LoVo (cell line): ENCODE measurements at places on chromosomes 6 and 20.

- no peak for DNase-seq
These were observed 3.1 kb downstream of the CD93 start for GRCh38 chr20:23082846-23083552.

GRCh38 chr6:5634525-5634924, 372.2 kb downstream of the NRN1 start:
- DNase-seq: no peak

- no peak for DNase-seq
These were observed 21.2 kb downstream of the RSPH3 start for GRCh38 chr6:158978757-158979156.

DNA sequence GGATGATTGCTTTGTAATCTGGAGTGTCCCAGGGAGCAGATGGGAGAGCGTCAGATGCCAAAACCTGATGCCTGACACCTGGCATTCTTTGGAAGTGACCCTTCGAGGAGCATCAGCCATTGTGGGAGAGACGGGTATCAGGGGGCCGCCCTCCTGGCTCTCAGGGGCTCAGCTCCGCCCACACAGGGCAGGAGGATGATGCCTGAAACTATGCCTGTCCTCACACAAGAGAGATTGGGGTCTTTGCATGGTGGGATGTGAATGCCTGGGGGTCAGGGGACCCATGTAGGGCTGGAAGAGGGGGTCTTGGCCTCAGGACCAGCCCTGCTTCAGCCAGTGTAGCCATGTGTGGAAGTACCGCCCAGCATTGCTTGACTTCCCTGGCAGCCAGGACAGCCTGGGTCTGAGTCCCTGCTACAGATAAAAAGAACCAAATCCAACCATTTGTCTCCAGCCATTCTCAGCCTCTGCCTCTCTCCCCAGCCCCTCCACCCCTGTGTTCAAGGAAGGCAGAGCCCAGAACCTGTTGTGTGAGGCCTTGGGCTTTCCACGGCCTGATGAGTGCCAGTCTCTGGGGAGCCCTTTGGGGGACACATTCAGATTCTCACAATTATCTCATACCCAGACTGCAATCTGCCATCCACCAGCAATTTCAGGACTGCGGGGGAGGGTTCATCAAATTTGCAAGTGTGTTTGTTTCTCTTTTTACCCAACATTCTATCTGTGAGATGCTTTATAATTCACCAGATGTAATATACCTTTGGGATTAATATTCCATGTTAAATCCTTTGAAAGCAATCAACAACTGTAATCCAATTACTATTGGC, 371.2 kb downstream of the PREX1 start:
- DNase-seq: no peak

GRCh38 chr20:10415013-10415650, 18.9 kb downstream of the MKKS start:
- peak; percentile 19 for DNase-seq

- no peak for DNase-seq
These were observed 6.4 kb upstream of the DSE start for GRCh38 chr6:116364321-116364720.

GRCh38 chr6:71419217-71420094, 130.8 kb downstream of the OGFRL1 start:
- DNase-seq: no peak

- no peak for DNase-seq
These were observed 46.8 kb downstream of the RANBP9 start for GRCh38 chr6:13664703-13665352.

DNA sequence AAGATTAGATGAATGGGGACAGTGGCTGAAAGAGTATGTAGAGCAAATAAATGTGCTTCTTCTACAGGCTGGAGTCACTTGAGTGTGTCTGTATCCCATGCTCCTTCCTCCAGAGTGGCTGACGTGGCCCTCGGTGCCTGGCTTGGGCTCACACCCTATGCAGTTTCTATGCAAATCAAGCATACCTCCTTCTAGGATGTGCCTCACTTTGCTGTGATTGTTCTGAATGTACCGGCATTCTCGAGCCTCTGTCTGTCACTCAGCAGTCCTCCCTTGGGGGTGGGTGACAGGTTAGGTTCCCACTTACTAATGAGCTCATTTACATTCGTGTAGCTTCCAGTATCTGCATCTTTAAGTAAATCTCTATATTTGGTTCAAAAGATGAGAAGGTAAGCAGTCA, 55.1 kb upstream of the HDDC2 start:
- DNase-seq: no peak

DNA sequence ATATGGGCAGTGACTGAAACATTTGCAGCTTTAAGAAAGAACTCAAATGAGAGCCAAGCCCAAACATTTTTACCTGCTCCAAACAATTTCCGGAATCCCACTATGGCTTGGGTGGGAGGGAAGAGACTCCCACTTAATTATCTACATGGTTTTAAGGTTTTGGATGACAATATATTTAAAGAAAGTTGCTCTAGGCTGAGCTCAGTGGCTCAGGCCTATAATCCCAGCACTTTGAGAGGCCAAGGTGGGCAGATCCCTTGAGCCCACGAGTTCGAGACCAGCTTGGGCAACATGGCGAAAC, 9.5 kb upstream of the AKAP12 start:
- no peak for DNase-seq

DNA sequence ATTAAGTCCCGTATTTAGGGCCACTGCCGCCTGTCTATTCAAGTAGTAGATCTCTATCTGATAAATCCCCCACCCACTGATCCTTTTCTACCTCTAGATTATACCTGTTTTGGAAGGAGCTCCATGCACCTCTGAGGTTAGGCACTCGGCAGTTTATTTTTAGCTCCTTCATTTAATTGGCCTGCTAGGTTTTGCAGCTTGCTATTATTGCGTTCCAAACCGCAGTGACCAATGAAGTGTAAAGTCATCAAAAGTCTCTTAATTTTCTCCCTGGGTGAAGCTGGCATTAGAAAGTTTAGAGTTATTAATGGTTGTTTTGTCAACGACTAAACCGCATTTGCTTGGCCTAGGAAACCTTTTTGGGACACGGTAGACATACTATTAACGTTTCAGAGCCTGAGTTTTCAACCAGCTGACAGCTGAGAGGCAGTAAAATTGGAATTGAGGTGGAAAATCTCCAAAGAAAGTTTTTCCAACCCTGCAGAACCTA, 60.0 kb downstream of the RFPL4B start:
- no peak for DNase-seq

- no peak for DNase-seq
These were observed 21.4 kb upstream of the SNAI1 start for GRCh38 chr20:49961413-49961812.

DNA sequence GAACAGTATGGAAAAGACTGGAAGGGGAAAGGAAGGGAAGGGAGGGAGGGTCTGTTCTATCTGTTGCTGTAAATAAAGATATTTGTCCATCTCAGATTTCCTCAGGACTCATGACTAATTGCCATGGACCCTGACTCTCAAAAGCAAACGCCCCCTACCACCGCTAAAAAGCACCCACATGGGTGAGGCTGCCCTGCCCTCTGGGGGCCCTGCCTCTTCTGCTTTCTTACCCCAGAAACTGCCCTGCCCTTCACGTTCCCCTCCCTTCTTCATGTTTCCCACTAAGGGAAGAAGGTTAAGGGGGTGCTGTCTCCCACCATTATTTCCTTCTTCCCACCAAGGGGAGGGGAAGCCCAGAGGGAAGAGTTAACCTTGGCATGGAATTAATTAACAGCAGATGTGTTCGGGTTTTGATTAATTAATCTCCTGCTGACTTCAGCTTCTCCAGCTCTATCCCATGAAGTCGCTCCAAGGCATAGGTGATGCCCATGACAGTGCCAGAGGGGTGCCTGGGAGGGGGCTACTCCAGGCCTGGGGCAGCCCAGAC, 16.0 kb downstream of the MDFI start:
- no peak for DNase-seq

GRCh38 chr20:3111995-3112394, 27.5 kb upstream of the AVP start:
- no peak for DNase-seq

GRCh38 chr20:62590309-62591121, 51.8 kb upstream of the SLCO4A1 start:
- DNase-seq: peak; percentile 49

DNA sequence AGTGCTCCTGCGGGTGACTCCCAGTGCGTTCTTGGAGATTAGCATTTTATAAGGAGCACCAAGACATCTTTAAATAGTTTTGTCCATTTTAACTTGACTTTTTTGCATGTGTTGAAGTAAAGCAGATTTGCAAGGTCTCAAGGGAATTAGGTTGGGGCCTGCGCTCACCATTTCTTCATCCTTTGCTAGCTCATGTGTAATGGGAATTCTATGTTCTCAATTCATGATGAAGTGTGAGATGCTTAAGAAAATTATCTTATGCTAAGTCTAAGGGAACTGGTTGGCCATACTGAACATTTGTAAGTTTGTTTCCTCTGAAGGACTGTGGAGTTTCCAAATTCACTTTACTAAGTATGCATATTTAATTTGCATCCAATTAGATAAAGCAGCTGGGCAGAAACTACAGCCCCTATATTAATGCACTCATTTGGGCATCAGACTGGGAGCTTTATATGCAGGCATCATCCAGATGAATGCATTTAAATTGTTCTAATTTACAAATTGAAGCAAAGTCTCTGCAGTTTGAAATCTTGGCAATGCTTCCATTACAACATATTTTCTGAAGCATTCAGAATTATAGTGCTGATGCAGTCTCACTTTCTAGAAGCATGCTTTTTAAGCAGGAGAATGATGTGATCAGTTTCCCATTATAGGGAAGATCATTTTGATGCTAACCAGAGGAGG, 108.3 kb upstream of the AKAP12 start:
- no peak for DNase-seq

GRCh38 chr6:125511809-125512396, 210.1 kb upstream of the HDDC2 start:
- DNase-seq: no peak

DNA sequence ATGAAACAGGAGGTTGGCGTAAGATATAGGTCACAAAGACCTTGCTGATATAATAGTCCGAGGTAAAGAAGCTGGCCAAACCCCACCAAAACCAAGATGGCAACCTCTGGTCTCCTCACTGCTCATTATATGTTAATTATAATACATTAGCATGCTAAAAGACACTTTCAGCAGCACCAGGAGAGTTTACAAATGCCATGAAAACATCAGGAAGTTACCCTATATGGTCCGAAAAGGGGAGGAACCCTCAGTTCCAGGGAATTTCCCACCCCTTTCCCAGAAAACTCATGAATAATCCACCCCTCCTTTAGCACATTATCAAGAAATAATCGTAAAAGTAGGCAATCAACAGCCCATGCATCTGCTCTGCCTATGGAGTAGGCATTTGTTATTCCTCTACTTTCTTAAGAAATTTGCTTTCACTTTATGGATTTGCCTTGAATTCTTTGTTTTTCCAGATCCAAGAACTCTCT, 923.4 kb downstream of the QKI start:
- DNase-seq: no peak

DNA sequence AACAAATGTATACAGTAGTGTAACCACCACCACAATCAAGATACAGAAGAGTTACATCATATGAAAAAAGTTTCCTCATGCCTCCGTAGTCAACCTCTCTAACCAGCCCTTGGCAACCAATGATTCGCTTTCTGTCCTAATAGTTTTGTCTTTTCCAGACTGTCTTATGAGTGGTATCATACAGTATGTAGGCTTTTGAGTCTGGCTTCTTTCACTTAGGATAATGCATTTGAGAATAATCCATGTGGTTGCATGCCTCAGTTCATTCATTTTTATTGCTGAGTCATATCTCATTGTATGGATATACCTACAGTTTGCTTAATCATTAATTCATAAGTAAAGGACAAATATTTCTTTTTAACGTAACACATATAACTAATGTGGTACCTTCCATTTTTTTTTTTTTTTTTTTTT, 86.4 kb upstream of the RIPOR2 start:
- DNase-seq: no peak

DNA sequence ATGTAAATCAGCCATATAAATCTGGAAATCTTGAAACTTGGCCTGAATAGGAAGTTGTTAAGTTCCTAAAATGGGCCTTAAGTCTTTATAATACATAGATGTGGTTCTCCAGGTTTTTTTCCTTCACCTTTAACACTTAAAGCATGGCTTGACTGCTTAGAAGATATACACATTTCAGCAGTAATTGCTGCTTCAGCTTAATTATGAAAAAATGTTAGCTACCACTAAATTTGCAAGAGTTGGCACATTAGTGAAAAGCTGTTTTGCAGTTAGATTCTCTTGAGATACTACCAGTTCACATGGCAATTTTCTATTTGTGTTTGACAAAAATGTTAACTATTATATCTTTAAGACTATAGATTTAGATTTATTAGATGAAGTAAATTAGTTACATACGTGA, 72.7 kb upstream of the MYO6 start:
- DNase-seq: no peak

- DNase-seq: no peak
These were observed 76.5 kb downstream of the STMND1 start for GRCh38 chr6:17178326-17178725.

DNA sequence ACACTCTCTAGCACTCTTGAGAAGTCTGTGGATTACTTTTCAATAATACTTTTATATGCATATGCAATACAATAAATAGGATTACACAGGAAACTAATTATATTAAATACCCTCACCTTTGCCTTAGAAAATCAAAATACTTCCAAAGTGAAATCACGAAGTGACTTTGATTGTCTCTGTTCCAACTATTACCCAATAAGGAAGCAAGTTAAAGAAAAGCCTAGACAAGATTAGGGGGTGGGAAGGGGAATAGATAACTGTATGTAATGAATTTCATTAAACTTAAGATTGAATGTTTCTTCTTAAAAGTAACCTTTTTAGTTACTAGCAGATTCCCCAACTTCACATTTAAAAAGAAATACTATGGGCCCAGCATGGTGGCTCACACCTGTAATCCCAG, 66.6 kb upstream of the SOX4 start:
- no peak for DNase-seq

DNA sequence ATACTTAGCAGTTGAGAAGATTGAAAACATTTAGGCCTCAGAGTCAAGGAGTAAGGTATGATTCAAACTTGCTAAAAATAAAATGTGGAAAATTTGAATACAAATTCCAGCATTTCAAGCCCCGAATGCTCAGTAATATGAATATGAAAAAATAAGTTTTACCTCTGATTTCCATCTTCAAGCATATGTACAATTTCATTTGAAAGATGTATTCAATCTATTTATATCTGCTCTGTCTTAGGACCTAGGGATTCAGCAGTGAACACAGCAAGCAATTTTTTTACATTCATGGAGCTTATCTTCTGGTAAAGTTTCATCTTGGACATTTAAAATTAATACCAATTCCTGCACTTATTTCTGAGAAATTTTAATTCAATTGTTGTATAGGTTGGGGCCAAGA, 262.7 kb upstream of the FOXQ1 start:
- no peak for DNase-seq
